Chondrocyte (in vitro differentiated cells): ENCODE measurements at places on chromosomes 12 and 14. TPM values are rescaled to one million over a fixed set of nuclear protein-coding genes. Genes with fewer than 3 reads are reported as not detected.

The NOVA1 gene
- 0.97 to 5.4 TPM (median 1.1 TPM) in 3 replicates for total RNA-seq

The ENDOU gene
- not detected in 3 replicates for total RNA-seq

The KCNJ8 gene
- total RNA-seq, result 1.1 TPM in 2 of 3 replicates, not detected in the other

The IL22 gene
- total RNA-seq, result not detected in 3 replicates

The SPTB gene
- total RNA-seq, result 1.5 to 7.2 TPM (median 6.6 TPM) in 3 replicates

The TCL1B gene
- total RNA-seq, result not detected in 3 replicates

The KRT6A gene
- not detected in 3 replicates for total RNA-seq

The SART3 gene
- 33.8 to 36.6 TPM (median 34.8 TPM) in 3 replicates for total RNA-seq

The TAC3 gene
- total RNA-seq, result not detected in 3 replicates

The HDAC7 gene
- 79.1 to 93.2 TPM (median 89.6 TPM) in 3 replicates for total RNA-seq

The C12orf54 gene
- total RNA-seq, result not detected in 3 replicates

The CD4 gene
- total RNA-seq, result 0.70 to 1.2 TPM (median 0.72 TPM) in 3 replicates

The ANAPC5 gene
- total RNA-seq, result 106 to 178 TPM (median 111 TPM) in 3 replicates

The ATP6V1D gene
- total RNA-seq, result 72.6 to 77.8 TPM (median 74.9 TPM) in 3 replicates

The CD163L1 gene
- 1.0 to 5.2 TPM (median 3.8 TPM) in 3 replicates for total RNA-seq

The KRT8 gene
- total RNA-seq, result 11.3 to 15.7 TPM (median 13.0 TPM) in 3 replicates

The LRP1 gene
- total RNA-seq, result 448 to 583 TPM (median 463 TPM) in 3 replicates

The ETFBKMT gene
- total RNA-seq, result 3.2 to 4.8 TPM (median 3.4 TPM) in 3 replicates

The PPP4R4 gene
- 0.22 TPM in 1 of 3 replicates, not detected in the others for total RNA-seq

The ALX1 gene
- total RNA-seq, result 1.4 to 3.3 TPM (median 3.2 TPM) in 3 replicates

The TAS2R42 gene
- total RNA-seq, result not detected in 3 replicates

The MDGA2 gene
- total RNA-seq, result 0.17 to 0.65 TPM in 2 of 3 replicates, not detected in the other

The IAPP gene
- total RNA-seq, result not detected in 3 replicates

The ZBTB42 gene
- 2.1 to 2.8 TPM (median 2.6 TPM) in 3 replicates for total RNA-seq

The ITGA5 gene
- total RNA-seq, result 121 to 160 TPM (median 152 TPM) in 3 replicates

The L3HYPDH gene
- total RNA-seq, result 35.3 to 56.6 TPM (median 39.1 TPM) in 3 replicates

The IL26 gene
- total RNA-seq, result 0.67 to 2.5 TPM in 2 of 3 replicates, not detected in the other

The CLEC2A gene
- 0.62 to 0.67 TPM in 2 of 3 replicates, not detected in the other for total RNA-seq

The KCNC2 gene
- not detected in 3 replicates for total RNA-seq

The TTC6 gene
- not detected in 3 replicates for total RNA-seq

The SRRM4 gene
- total RNA-seq, result not detected in 3 replicates

The GPR132 gene
- total RNA-seq, result 0.23 to 0.48 TPM (median 0.30 TPM) in 3 replicates

The OTX2 gene
- total RNA-seq, result not detected in 3 replicates

The MMP14 gene
- total RNA-seq, result 486 to 1,030 TPM (median 987 TPM) in 3 replicates

The GLI1 gene
- total RNA-seq, result 6.2 to 8.3 TPM (median 6.8 TPM) in 3 replicates

The SIX4 gene
- total RNA-seq, result 26.0 to 44.9 TPM (median 26.2 TPM) in 3 replicates

The C12orf56 gene
- 0.10 to 0.38 TPM in 2 of 3 replicates, not detected in the other for total RNA-seq

The PCED1B gene
- total RNA-seq, result 2.3 to 3.8 TPM (median 3.0 TPM) in 3 replicates

The PPTC7 gene
- 10.9 to 15.3 TPM (median 13.9 TPM) in 3 replicates for total RNA-seq

The DLK1 gene
- total RNA-seq, result 0.33 to 0.45 TPM in 2 of 3 replicates, not detected in the other

The AMN gene
- 0.30 to 0.38 TPM in 2 of 3 replicates, not detected in the other for total RNA-seq
